ENCODE measurements at places on chromosomes 1 and 21.

GRCh38 chr21:40118527-40118926 is 251.3 kb downstream of the PCP4 start:
- DNase-seq = no peak

DNA sequence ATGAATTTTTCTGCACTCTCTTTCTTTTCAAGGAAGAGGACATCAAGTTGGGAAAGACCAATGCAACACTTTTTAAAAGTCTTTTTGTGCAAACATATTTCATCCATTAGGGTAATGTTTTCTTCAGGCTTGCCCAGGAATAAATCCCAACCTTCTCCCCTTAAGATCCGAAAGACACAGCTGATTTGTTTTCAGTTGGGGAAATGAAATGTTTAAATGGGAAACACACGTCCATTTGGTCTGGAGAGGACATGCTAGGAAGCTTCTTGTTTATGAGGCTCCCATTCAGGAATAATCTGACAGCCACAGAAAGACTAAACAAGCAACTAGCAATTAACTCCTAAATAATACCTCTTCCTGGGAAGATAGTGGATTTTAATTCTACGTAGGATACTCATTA is 91.9 kb downstream of the PRRX1 start:
- no peak for DNase-seq

- no peak for DNase-seq
These were observed 159.5 kb downstream of the ST6GALNAC3 start for GRCh38 chr1:76234061-76234460.

- no peak for DNase-seq
These were observed 36.9 kb upstream of the C1orf105 start for GRCh38 chr1:172383536-172383935.

DNA sequence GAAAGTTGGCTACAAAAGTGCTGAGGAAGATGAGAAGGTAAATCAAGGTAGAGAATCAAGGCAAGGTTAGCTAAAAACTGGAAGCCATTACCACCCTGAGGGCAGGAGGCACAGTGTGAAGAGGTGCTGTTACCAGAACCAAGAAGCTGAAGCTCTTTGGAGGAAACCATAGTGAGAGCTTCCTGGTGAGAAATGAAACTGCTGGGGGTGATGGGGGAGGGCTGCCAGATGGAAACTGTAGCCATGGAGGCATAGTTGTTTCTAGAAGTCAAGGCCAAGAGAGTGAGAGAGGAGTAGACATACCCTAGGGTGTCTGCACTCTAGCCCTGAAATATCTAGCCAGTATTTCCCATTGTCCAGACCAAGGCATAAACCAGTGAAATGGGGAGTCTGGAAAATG is 28.7 kb downstream of the IFI44 start:
- no peak for DNase-seq

DNA sequence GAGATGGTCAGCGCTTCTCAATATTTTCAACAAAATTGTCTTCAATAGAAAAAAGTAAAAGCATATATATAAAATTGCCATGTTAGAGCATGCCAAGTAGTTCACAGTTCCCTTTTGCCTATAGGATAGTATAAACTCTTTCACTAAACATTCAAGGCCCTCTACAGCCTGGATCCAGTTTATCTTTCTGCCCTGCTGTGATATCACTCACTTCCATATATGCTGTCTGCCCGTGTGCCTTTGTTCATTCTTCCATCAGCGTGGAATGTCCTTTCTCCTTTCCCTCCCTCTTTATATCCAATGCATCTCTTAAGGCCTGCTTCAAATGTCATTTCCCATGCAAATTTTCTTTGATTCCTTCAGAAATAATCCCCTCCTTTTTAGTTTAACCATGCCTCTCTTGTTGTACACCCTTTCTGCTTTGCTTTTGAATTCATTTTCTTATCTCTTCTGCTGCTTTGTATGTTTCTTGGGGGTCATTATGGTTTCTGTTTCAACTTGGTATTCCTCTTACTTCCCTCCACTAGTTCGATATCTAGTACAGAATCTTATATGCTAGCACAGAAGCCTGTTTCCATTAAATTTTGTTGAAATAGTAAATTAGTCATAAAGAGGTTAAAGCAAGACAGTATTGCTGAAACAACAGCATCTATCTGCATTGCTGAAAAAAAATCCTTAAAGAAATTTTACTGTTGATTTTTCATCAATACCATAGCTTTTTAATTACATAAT is 44.7 kb downstream of the XCL2 start:
- DNase-seq = no peak

DNA sequence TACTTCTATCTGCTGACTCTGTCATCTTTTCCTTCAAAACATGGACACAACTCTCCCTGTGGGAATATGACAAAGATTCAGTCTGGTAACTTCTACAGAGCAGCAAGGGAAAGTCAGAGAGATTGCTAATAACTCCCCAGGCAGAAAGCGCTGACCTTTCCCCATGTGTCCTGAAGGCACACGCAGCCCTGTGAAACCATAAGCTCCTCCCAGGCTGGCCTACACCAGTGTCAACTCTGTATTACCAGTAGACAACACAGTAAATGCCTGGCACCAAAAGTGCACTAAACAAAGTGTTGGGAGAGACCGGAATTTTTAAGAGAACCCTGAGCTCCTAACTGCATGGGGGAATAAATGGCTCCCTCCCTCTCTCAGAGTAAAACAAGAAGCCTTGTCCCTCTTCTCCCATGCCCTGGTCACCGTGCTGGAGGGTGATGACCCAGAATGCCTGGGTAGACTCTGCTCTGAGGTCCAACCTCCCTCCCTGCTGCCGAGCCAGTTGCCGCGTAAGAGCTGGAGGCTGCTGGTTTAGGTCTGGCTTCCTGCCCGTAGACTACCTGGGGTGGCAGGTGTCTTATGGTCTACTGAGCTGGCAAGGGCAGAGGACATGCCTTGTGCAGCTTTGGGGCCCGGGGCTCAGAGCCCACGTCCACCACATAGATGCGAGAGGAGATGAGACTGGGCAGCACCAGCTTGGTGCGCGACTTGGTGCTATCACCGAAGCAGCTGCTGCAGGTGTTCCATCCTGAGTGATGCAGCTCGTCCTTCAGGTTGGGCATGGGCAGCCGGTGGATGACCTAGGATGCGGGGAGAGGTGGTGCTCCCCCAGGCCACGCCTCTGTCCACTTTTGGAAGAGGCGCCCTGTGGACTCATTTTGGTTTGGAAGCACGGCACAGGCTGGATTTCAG is 3.9 kb downstream of the SELENBP1 start:
- DNase-seq = no peak

DNA sequence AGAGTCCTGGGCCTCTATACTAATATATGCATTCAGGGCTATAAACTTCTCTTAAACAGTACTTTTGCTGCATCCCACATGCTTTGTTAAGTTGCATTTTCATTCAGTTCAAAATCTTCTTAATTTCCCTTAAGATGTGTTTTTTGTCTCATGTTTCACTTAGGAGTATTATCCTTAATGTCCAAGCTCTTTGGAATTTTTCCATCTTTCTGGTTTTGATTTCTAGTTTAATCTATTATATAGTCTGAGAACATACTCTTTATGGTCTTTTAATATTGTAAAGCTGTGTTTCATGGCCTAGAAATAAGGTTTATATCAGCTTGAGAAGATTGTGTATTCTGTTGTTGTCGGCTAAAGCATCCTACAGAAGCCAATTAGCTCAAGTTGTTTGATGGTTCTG is 1041.8 kb downstream of the PLA2G4A start:
- DNase-seq = no peak

GRCh38 chr21:34092262-34092921 is 19.0 kb downstream of the MRPS6 start:
- DNase-seq = no peak

DNA sequence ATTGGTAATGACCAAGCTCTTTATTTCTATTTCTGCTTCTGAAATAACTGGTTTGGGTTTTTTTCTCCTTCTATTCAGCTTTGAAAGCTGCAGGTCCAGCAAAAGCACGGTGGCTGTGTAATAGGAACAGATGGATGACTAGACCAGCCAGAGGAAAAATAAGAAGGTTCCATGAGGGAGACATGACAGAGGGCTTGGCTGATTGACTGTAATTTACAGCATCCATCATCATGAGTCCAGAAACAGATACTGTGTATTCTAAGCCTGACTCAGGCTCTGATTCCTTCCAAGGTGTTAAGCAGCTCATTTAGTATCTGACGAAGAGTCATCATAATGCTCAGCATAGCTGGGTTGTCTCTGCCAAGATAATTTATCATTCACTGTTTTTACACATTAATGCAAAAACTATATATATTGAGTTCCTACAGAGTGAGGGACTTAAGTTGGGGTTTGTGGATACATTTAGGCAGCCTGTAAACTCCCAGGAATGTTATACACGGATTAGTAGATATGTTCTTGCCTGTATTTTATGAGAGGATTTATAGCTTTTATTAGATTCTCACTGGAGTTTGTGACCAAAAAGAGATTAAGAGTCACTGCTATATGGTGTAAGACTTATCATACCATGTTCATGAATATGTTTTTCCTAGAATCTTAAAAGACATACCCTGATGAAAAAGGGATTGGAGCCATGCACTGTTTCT is 72.6 kb downstream of the SGIP1 start:
- DNase-seq = no peak

GRCh38 chr1:50968821-50969610 is 1.0 kb upstream of the CDKN2C start:
- DNase-seq = peak; percentile 43

DNA sequence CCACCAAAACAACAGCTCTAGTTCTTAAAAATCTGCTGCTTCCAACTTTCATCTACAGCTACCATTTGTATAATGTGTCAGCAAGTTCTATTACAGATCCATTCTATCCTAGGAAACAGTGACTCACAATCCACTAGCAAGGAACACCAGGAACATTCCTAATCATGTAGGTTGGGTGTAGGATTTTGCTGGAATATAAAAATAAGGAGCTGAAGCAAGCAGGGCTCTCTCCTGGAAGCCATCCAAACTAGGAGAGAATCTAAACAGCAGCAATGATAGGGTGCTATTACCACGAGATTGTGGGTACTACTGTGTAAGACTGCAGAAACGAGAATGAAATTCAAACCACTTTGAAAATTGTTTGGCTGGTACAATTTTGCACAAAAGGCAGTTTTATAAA is 135.0 kb downstream of the PTPN14 start:
- DNase-seq = no peak

GRCh38 chr21:33966324-33966949 is 50.8 kb upstream of the ATP5PO start:
- DNase-seq = no peak

- no peak for DNase-seq
These were observed 70.7 kb downstream of the SCMH1 start for GRCh38 chr1:41171266-41171874.

DNA sequence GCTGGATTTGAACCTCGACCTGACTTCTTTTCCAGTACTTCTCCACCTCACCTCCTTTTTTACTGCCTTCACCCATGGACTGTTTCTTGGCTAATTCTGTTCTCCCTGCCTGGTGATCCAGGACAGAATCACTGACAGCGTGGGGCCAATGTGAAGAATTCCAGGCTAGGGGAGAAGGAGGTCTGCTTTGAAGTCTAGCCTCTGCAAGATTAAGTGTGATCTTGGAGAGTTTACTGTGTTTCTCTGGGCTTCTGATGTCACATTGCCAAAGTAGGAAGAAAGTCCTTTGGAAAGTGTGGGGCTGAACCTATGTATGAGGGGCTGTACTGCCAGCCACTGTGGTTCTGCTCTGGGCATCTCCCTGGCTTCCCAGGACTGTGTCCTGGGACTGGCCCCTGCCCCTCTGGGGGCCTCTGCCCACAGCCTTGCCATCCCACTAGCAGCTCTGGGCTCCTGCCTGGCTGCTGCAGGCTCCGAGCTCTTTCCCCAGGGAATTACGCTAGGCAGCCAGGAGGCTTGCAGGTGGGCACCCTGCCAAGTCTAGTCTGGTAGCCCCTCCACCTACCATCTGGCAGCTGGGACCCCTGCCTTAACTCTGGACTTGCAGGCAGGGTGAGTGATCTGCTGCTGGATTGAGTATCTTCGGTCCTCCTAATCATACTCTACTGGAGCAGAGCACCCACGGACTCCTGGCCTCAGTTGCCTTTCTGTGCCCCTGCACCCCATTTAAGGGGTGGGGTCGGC is 52.2 kb downstream of the YARS1 start:
- DNase-seq = no peak

GRCh38 chr1:18651713-18652112 is 21.1 kb downstream of the PAX7 start:
- peak; percentile 24 for DNase-seq

GRCh38 chr1:2431518-2431917 is 19.2 kb upstream of the PEX10 start:
- no peak for DNase-seq

GRCh38 chr1:22831729-22832413 is 121.2 kb downstream of the EPHB2 start:
- peak; percentile 62 for DNase-seq

DNA sequence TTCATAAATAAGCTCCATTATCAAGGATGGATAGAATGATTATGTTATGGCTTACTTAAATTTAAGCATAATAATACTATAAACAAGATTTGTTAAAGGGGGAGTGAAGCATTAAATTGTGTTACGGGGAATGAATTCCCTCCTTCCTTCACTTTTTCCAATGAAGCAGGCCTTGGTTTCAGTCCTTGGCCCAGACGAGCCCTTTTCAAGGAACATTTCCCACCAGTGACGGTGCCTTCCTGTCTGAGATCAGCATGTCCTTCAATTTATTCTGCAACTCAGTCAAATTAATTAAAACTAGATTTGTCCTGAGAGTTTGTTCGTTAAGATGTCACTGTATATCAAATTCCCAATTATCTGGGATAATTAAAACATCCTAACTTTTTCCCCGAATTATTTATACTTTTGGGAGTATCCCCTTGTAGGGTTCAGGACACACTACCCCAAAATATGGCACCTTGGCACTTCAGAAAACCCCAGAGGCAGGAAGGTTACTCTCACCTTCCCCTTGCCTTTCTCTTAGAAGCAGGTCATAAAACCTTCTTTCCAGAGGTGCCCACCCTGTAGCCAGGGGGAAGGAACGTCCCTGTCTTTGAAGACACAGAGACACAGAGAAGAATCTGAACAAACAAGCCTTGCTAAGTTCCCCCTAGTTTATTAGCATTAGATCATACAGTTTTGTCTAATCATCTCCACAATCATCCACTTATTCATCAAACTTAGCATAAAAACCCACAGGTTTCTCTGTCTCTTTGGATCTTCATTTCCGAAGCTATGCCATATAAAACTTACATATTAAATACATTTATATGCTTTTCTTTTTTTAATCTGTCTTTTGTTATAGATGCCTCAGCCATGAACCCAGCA is 86.2 kb upstream of the ARHGAP29 start:
- DNase-seq = no peak

DNA sequence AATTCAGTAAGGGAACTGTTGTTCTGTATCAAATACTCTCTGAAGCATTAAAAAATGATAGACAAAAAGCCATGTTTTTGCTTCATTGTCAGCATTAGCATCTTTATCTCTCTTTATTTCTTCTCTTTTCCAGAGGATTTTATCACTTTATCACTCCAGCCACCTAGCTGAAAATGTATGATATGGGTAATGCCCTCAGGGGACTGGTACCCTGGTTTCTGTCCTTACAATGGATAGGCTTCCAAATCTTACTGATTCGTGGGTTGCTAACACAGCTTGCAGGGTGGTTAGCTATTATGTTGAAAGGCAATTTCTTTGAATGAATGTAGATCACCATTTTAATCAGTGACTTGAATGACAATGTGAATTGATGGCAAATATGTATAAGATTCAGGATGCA is 23.3 kb upstream of the HRNR start:
- DNase-seq = no peak
